IMR-90 (cell line): ENCODE measurements at places on chromosomes 2 and 18. TPM values are rescaled to one million over a fixed set of nuclear protein-coding genes. Genes with fewer than 3 reads are reported as not detected.

The FAM237A gene
- total RNA-seq: not detected in 2 replicates

The PEX13 gene
- 33.3 and 34.8 TPM in 2 replicates for total RNA-seq

The AMER3 gene
- total RNA-seq: not detected in 2 replicates

The FSHR gene
- total RNA-seq: not detected in 2 replicates

The VAMP5 gene
- 13.8 and 27.8 TPM in 2 replicates for total RNA-seq

The CYP26B1 gene
- not detected in 2 replicates for total RNA-seq

The C2orf15 gene
- total RNA-seq: under 0.01 TPM in 1 of 2 replicates, not detected in the other

The PROM2 gene
- not detected in 2 replicates for total RNA-seq

The ZCCHC2 gene
- 2.2 and 3.6 TPM in 2 replicates for total RNA-seq

The NMUR1 gene
- total RNA-seq: not detected in 2 replicates

The TXNDC2 gene
- total RNA-seq: under 0.01 and 0.18 TPM in 2 replicates
